Activated naive CD4-positive, alpha-beta T cell treated with anti-CD3 and anti-CD28 coated beads, Interleukin-2, amount 50 U/mL, for 16 hours (primary cell): ENCODE measurements at places on chromosomes 5 and 9.

DNA sequence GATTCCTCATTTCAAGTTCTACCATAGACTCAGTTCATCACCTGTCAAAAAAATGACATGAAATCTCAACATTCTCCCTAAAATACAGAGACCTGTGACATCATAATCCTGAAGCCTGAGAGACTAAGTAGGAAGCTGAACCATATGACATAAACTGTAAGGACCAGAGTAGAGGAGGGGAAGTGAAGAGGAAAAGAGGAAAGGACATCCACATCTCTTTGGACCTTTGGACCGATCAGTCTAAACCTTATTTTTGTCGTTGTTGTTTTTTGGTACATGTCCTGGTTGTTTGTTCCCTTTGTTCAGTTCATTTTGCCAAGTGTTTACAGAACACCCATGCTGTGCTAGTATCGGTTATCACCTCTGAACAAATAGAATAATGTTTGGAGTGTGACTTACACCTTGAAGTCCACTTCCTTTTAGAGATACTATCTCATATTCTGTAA, 41.9 kb downstream of the LURAP1L start:
- no peak for DNase-seq

GRCh38 chr5:72266862-72267261, 53.2 kb downstream of the MRPS27 start:
- no peak for DNase-seq

DNA sequence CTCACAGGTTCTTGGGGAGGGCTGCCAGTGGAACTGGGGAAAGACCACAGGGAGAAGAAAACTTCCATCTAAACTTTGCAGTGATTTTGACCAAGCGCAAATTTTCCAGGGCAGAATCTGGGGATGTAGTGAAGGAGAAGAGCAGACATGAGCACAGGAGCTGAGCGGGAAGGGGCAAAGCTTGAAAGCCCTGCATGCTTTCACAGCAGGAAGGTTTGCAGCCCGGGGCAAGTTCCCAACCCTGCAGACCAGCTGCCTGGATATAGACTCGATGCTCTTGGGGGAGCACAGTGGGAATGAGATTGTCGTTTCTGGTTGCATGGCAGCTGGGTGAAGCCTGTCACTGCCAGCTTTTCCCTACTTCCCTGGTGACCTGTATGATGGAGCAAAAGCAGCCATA, 276.8 kb upstream of the RORB start:
- no peak for DNase-seq

DNA sequence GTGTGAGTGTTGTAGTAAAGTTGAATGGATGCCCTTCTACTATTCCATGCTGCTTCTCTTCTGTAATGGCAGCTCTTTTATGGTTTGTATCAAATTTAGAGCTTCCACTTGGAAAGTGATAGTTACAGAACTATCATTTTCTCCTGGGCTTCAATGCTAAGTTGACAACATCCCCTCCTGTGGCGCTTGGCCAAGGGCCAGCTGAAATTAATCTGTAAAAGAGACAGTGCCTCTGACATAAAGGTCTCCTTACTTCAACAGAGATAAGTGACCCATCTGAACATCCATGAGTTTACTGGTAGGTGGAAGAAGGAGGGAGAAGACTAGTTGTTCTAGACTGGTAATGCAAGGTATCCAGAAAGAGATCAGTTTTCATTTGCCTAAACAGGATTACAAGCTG, 39.7 kb downstream of the CHSY3 start:
- no peak for DNase-seq

DNA sequence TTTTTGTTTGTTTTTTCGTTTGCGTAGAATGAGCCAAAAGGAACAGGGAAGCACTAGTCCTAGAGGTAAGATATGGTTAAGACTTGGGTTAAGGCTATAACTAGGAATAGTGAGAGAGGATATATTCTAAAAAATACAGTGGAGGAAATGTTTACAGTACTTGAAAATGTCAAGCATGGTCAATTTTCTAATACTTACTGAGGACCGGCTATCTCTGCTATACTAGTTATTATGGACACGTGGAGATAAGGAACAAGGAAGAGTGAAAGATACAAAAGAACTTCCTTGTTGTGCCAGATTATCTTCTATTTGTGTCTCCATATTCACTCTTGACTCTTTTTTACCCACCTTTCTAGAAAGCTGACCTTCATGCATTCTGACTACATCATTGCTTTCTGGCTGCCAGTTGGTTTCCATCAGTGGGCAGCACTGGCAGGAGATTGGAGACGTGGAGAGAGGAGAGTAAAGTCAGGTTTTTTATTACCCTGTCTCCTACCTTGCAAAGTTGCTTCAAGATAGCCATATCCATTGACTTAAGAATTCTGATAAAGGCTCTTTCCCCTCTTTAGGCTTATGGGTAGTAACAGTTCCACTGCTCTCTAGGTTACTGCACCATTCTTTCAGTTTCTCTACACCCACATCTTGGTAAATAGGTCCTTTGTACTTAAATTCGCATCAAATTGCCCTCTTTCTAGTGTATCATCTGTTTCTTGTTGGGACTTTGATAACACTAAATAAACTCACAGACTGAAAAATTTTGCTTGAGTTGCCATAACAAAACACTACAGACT, 9.0 kb upstream of the RFX3 start:
- no peak for DNase-seq
